ENCODE measurements at places on chromosomes 12 and 14.

DNA sequence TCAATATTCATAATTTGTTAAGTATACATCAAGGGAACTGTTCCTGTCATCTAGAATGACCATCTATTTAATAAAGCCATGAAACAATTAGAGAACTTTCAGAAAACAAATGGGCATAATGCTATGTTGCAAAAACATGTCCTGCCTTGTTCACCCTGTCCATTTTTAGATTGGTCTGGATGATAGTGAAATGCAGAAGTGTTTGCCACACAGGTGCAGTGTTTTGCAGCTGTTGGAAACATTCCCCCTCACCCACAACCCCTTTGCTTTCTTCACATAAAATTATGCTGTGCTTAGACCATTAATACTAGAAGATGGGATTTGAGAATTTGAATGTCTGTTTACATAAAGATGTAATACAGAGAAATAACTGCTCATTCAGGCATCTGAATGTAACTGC, 36.5 kb downstream of the LEMD3 start:
- H3K4me3 ChIP-seq: no peak overlapping the region
- DNase-seq: no peak
- no peaks in the 10 kb centered on the region for H3K27me3 ChIP-seq

GRCh38 chr12:490260-490659, 30.5 kb downstream of the B4GALNT3 start:
- peaks cover 31% of the 10 kb centered on the region for H3K27me3 ChIP-seq
- H3K36me3 ChIP-seq: no peaks in the 10 kb centered on the region
- no peaks in the 10 kb centered on the region for H3K4me1 ChIP-seq
- H3K4me3 ChIP-seq: no peak overlapping the region

- H3K27me3 ChIP-seq: no peaks in the 10 kb centered on the region
- H3K36me3 ChIP-seq: peaks cover 73% of the 10 kb centered on the region
- peaks cover 24% of the 10 kb centered on the region for H3K4me1 ChIP-seq
- H3K4me3 ChIP-seq: no peak overlapping the region
These were observed 13.1 kb downstream of the MAP3K12 start for GRCh38 chr12:53485955-53486735.

GRCh38 chr14:73889376-73889775, 2.7 kb downstream of the ZNF410 start:
- peaks cover 15% of the 10 kb centered on the region for H3K36me3 ChIP-seq
- H3K4me3 ChIP-seq: no peak overlapping the region
- DNase-seq: no peak
- H3K4me1 ChIP-seq: peaks cover 2% of the 10 kb centered on the region

GRCh38 chr12:9943240-9943639, 11.1 kb upstream of the CLEC2A start:
- no peaks in the 10 kb centered on the region for H3K4me1 ChIP-seq
- H3K4me3 ChIP-seq: no peak overlapping the region
- peaks cover 13% of the 10 kb centered on the region for H3K27me3 ChIP-seq
- no peak overlapping the region for H3K27ac ChIP-seq
- no peak for DNase-seq
- H3K36me3 ChIP-seq: no peaks in the 10 kb centered on the region

GRCh38 chr12:122040579-122041386, 19.1 kb downstream of the BCL7A start:
- peaks cover 40% of the 10 kb centered on the region for H3K36me3 ChIP-seq
- DNase-seq: no peak
- peaks cover 17% of the 10 kb centered on the region for H3K4me1 ChIP-seq
- no peaks in the 10 kb centered on the region for H3K27me3 ChIP-seq

- no peak for DNase-seq
- H3K4me1 ChIP-seq: no peaks in the 10 kb centered on the region
- H3K36me3 ChIP-seq: no peaks in the 10 kb centered on the region
- H3K4me3 ChIP-seq: no peak overlapping the region
- no peak overlapping the region for H3K27ac ChIP-seq
- H3K27me3 ChIP-seq: no peaks in the 10 kb centered on the region
These were observed 41.6 kb downstream of the GUCY2C start for GRCh38 chr12:14654842-14655241.

DNA sequence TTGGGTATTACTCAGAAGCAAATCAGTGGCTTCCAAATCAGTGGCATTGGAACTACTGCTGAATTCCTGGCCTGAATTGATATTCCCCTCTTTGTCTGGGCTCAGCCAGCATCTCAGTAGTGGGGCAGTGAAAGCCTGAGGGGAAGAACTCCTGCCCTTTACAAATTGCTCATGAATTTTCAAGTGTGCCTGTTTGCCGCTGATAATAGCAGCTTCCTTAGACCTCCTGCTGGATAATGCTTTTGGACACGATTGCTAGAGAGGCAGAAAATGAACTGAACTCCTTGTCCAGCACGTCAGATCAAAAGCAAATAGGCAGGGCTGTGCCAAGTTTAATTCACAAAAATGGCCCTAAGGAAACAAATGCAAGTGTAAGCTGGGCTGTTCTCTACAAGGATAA, 91.3 kb upstream of the GZMB start:
- H3K36me3 ChIP-seq: no peaks in the 10 kb centered on the region
- no peak for DNase-seq
- H3K4me1 ChIP-seq: no peaks in the 10 kb centered on the region
- no peaks in the 10 kb centered on the region for H3K27me3 ChIP-seq
- H3K27ac ChIP-seq: no peak overlapping the region

DNA sequence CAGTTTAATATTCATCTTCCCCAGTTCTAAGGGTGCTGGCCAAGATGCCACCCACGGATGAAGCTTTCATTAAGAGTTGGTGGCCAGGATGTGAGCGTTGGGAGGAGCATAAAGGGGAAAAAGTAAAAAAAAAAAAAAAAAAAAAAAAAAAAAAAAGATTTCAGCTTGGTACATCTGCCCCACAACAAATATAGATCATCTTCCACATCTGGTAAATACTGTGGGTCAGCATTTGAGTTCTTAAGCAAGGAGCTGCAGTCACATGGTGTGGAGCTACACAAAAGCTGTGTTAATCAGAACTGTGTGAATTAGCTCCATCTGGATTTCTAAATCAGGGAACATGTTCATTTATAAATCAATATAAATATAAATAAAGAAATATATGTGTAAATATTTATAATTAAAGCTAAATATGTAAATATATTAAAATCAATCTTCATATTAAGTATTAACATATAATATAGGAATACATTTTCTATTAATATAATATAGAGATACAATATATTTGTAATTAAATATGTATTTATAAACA, 262.3 kb downstream of the NUAK1 start:
- DNase-seq: no peak
- H3K36me3 ChIP-seq: no peaks in the 10 kb centered on the region
- no peaks in the 10 kb centered on the region for H3K4me1 ChIP-seq
- no peak overlapping the region for H3K27ac ChIP-seq
- H3K27me3 ChIP-seq: no peaks in the 10 kb centered on the region
- no peak overlapping the region for H3K4me3 ChIP-seq

DNA sequence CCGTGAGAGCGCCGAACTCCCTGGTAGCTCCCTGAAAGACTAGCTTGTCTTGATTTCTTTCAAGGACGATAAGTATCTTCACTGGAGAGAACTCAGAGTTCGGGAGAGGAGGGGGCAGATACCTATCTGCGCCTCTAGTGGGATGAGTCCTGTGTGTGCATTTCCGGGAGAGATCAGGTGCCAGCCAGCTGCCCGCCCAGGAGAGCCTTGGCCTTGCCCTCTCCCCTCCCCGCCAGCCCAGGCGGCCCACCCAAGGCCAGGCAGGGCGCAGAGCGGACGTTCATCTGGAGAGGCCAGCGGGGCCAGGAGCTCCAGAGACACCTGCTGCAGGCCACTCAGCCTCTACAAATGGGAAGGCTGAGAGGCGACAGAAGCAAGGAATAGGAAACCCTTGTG, 1.0 kb downstream of the CD9 start:
- no peaks in the 10 kb centered on the region for H3K36me3 ChIP-seq
- no peaks in the 10 kb centered on the region for H3K27me3 ChIP-seq
- peaks cover 21% of the 10 kb centered on the region for H3K4me1 ChIP-seq
- H3K4me3 ChIP-seq: peak overlapping the region; percentile 85
- no peak for DNase-seq
- H3K27ac ChIP-seq: no peak overlapping the region

- DNase-seq: no peak
- H3K4me1 ChIP-seq: no peaks in the 10 kb centered on the region
- no peak overlapping the region for H3K4me3 ChIP-seq
- H3K27me3 ChIP-seq: no peaks in the 10 kb centered on the region
- H3K27ac ChIP-seq: no peak overlapping the region
These were observed 379.5 kb downstream of the LRFN5 start for GRCh38 chr14:41986083-41986645.

DNA sequence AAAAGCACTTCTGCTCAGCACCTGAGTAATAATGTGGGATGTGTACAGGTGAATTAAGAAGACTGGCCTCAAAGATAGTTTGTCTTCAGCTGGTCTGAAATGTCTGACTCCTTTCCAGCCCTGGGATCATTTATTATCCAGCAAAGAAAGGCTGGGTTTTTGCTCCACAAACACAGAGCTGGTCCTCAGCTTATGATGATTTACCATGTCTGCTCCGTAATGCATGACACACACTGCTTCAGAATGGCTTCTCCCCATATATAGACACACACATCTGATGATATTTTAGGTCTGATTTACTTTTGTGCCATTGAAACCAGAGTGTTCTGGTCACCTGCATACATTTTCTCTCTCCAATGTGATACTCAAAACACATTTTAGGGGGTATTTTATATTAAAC, 225.0 kb downstream of the SLC25A21 start:
- no peak for DNase-seq
- H3K27ac ChIP-seq: no peak overlapping the region
- no peaks in the 10 kb centered on the region for H3K27me3 ChIP-seq
- peaks cover 5% of the 10 kb centered on the region for H3K4me1 ChIP-seq
- no peaks in the 10 kb centered on the region for H3K36me3 ChIP-seq

DNA sequence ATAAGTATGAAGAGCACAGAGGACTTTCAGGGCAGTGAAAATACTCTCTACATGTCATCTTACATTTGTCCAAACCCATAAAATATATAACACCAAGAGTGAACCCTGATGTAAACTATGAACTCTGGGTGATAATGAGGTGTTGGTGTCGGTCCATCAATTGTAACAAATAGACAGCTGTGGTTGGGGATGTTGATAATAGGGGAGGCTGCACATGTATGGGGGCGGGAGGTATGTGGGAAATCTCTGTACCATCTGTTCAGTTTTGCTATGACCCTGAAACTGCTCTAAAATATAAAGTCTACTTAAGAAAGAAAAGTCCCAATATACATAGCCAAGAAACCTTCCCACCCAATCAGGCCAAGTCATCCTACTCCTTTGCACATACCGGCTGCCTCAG, 88.5 kb downstream of the GPR135 start:
- H3K27ac ChIP-seq: no peak overlapping the region
- H3K4me1 ChIP-seq: peaks cover 3% of the 10 kb centered on the region
- DNase-seq: no peak
- H3K27me3 ChIP-seq: no peaks in the 10 kb centered on the region

- H3K27ac ChIP-seq: no peak overlapping the region
- H3K4me3 ChIP-seq: no peak overlapping the region
- no peak for DNase-seq
- H3K36me3 ChIP-seq: no peaks in the 10 kb centered on the region
These were observed 15.6 kb downstream of the TRMT61A start for GRCh38 chr14:103544388-103545218.

- H3K36me3 ChIP-seq: no peaks in the 10 kb centered on the region
- DNase-seq: peak; percentile 13
- H3K4me3 ChIP-seq: no peak overlapping the region
- H3K4me1 ChIP-seq: no peaks in the 10 kb centered on the region
- H3K27me3 ChIP-seq: no peaks in the 10 kb centered on the region
- H3K27ac ChIP-seq: no peak overlapping the region
These were observed 175.9 kb downstream of the TRHDE start for GRCh38 chr12:72448089-72448488.

DNA sequence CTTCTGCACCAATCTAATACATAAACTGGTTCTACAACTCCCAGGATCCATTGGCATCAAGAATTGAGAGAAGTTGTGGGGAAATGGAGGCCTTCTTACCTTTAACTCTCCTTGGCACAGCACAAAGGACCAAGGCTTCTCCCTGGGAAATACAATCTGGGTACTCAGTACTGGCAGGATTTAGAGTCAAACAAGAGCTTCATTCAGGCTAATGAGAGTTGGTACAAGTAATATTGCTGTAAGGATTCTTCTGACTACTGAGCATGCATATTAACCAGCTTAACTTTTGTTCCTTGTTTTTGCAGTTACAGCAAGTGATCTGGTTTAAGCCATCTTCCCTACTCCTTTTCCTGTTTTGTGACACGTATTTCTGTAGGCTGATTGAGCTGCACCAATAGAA, 76.2 kb upstream of the FERMT2 start:
- H3K4me3 ChIP-seq: no peak overlapping the region
- H3K27me3 ChIP-seq: no peaks in the 10 kb centered on the region
- DNase-seq: no peak
- no peak overlapping the region for H3K27ac ChIP-seq
- H3K36me3 ChIP-seq: no peaks in the 10 kb centered on the region

GRCh38 chr12:55068416-55069010, 48.7 kb downstream of the NEUROD4 start:
- no peaks in the 10 kb centered on the region for H3K36me3 ChIP-seq
- DNase-seq: peak; percentile 49
- no peaks in the 10 kb centered on the region for H3K4me1 ChIP-seq
- peaks cover 33% of the 10 kb centered on the region for H3K27me3 ChIP-seq

GRCh38 chr12:4164559-4165558, 108.7 kb upstream of the CCND2 start:
- peak overlapping the region; percentile 96 for H3K27ac ChIP-seq
- peak overlapping the region; percentile 72 for H3K4me3 ChIP-seq
- H3K4me1 ChIP-seq: peaks cover 12% of the 10 kb centered on the region
- H3K36me3 ChIP-seq: no peaks in the 10 kb centered on the region
- peaks cover 5% of the 10 kb centered on the region for H3K27me3 ChIP-seq

- H3K27ac ChIP-seq: no peak overlapping the region
- peak; percentile 71 for DNase-seq
- H3K27me3 ChIP-seq: no peaks in the 10 kb centered on the region
- peaks cover 20% of the 10 kb centered on the region for H3K36me3 ChIP-seq
These were observed 43.3 kb downstream of the NCKAP5L start for GRCh38 chr12:49784756-49785409.

- H3K4me1 ChIP-seq: no peaks in the 10 kb centered on the region
- no peaks in the 10 kb centered on the region for H3K36me3 ChIP-seq
- H3K27ac ChIP-seq: no peak overlapping the region
- no peak overlapping the region for H3K4me3 ChIP-seq
These were observed 295.3 kb downstream of the IPO8 start for GRCh38 chr12:30400349-30400748.

GRCh38 chr12:46557539-46558373, 185.2 kb upstream of the SLC38A2 start:
- H3K4me1 ChIP-seq: peaks cover 1% of the 10 kb centered on the region
- H3K4me3 ChIP-seq: no peak overlapping the region
- no peaks in the 10 kb centered on the region for H3K36me3 ChIP-seq
- no peaks in the 10 kb centered on the region for H3K27me3 ChIP-seq

DNA sequence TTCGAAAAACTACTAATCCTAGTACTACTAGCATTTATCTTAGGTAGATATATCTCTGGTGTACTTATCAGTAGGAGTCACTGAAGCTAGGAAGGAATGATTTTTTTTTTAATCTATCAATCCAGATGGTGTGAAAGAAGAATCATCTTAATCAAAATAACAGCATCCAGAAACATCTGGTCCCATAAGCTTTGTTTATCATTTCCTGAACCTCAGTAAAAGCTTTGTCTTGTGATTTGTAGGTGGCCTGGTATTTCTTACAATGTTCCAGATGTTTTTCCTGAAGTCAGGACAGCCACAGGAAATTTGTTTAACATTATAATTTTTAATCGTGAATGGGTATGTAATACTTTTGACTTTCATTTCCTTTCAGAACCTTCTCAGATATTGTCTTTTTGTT, 28.0 kb upstream of the LUM start:
- no peaks in the 10 kb centered on the region for H3K27me3 ChIP-seq
- H3K27ac ChIP-seq: no peak overlapping the region
- peaks cover 2% of the 10 kb centered on the region for H3K4me1 ChIP-seq
- DNase-seq: peak; percentile 42
